ENCODE measurements at places on chromosomes 5 and 9.

DNA sequence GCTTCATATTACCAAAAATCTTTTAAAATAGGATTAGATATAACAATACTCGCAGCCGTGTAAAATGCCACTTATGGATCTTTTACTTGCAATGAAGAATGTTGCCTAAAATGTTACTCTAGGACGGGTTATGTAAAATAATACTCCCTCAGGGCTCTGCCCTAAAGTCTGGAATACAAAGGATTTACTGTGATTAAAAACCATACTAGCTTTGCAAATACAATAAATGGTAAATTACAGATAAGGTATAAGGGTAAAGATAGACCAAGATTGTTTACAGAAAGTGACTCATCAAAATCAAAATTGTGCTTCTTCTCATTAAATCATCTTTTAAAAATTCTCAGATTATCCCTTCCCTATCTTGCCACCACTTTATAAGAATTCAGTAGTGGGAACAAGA is 163.6 kb downstream of the MEF2C start:
- DNase-seq = no peak

- DNase-seq = no peak
These were observed 344.9 kb downstream of the EFNA5 start for GRCh38 chr5:107325866-107326265.

GRCh38 chr5:8184455-8185063 is 315.6 kb downstream of the MTRR start:
- no peak for DNase-seq

DNA sequence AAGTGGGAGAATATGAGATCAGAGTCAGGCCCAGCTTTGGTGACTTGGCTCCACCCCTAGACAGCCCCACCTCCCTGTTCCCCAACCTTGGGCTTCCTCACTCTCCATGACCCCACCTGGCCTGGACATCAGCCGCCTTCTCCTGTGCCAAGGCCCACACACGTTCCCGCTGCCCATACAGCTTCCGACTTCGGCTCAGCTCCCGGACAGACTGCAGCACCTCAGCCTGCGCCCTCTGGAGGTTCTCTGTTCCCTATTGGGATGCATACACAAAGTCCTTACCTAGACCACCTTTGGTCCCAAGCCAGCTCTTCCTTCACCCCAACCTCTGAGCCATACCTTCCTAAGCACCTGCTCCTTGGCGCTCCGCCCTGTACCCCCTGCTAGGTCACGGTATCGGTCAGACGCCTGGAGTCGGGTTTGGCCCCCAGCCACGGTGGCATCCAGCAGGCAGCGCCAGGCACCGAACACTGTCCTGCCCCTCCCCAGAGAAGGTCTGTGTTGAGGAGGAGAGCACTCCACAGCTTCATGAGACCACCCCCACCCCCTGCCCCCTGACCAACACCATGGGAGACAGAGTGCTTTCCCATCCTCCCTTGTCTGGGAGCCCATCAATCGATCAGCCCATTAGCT is 2.0 kb downstream of the FCHSD1 start:
- DNase-seq = no peak

- no peak for DNase-seq
These were observed 216.5 kb upstream of the RAI14 start for GRCh38 chr5:34439601-34440000.

DNA sequence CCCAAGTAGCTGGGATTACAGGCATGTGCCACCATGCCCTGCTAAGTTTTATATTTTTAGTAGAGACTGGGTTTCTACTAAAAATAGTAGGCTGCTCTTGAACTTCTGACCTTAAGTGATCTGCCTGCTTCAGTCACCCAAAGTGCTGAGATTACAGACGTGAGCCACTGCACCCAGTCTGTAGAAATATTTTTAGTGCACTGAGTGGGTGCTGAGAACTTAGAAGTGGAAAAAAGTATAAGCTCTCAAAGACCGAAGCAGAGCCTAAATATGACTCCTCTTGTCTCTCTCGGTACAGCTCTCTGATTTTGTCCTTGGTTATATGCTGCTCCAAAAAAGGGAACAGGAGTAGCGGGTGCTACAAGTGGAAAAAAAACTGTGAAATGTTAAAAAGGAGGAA is 353.8 kb upstream of the IZUMO3 start:
- DNase-seq = no peak

- DNase-seq = no peak
These were observed 249.8 kb upstream of the PRDM9 start for GRCh38 chr5:23257656-23258055.

DNA sequence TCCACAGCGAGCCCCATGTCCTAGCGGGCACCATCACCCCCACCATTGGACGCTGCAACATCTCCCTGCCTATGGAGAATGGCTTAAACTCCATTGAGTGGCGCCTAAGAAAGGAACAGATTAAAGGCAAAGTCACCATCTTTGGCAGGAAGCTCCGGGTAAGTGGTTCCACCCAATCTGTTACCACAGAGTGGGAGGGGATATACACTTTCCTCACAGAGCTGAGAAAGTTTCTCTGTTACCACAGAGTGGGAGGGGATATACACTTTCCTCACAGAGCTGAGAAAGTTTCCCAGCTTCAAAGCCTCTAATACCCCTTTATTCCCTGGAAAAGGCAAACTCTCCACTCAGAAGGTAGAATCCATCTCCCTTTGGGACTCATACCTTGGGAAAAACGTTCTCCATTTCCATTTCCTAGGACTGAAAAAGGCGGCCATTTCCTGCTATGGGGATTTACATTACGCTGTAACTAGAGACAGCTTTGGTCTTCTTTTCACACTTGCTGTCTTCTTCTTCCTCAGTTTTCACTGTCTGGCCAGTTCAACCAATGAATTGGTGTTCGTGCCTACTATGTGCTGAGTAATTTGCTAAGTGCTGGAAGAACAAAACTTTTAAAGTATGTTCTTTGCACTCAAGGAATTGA is 63.4 kb upstream of the WWC1 start:
- DNase-seq = no peak

- no peak for DNase-seq
These were observed 78.3 kb upstream of the SSBP2 start for GRCh38 chr5:81829242-81829641.

GRCh38 chr9:117334101-117334500 is 80.8 kb downstream of the ASTN2 start:
- no peak for DNase-seq

GRCh38 chr5:86974955-86975354 is 292.7 kb upstream of the RASA1 start:
- DNase-seq = no peak

DNA sequence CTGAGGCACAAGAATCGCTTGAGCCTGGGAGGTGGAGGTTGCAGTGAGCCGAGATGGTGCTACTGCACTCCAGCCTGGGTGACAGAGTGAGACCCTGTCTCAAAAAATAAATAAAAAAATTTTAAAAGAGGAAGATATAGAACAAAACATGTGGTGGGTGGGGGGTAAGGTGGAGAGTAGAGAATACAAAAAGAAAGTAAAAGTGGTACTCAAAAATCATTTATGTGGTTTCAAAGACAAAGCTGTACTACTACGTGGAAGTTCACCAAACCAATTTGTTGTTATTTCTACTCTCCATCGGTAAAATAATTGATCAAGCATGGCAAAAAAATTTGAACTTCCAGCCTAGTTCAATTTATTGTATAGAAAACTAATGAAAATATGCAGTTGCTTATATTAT is 8.0 kb upstream of the OR13C3 start:
- DNase-seq = no peak

DNA sequence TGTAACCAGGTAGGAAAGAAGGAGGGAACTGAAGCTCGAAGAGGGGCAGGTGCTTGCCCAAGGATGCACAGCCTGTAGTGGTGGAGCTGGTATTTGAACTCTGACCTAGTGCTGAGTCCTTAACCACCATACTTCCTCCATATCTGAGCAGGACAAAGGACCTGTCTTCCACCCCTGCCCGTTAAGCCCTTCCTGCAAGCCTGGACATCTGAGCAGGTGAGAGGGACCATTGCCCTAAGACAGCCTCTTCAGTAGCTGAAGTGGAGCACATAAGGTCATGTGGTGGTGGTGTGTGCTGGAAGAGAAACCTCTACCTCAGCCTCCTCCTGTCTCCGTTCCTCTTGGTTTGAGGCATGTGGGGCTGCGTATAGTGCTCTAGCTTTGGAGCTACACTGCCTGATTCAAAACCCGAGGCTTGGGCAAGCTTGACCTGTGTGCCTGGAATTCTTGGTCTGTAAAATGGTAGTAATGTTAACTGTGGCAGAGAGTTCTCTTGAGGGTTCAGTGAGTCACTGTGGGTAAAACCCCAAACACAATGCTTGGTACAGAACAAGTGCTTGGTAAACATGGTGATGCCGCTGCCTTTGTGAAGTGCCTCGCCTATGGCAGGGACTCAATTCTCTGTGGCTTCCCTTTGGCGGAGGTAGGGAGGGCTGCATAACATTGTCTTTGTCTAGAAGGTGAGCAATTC is 7.4 kb downstream of the GALNT10 start:
- DNase-seq = peak; percentile 52

DNA sequence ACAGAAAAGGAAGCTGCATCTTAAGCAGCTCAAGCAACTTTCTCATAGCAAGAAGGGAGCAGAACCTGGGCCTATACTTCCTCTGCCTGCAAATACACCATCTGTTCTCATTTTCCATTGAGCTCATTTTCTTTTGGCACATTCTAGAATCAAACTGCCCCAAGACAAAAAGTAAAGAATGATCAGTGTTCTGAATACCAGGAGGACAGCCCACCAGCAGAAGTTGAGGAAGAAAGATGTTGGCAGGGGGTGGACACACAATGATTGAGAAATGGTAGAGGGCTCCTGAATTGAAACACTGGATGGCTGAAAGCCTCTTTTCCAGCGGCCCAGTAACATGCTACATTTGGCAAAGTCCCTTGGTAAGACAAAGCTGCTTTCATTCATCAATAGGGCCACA is 171.8 kb downstream of the MED10 start:
- no peak for DNase-seq

DNA sequence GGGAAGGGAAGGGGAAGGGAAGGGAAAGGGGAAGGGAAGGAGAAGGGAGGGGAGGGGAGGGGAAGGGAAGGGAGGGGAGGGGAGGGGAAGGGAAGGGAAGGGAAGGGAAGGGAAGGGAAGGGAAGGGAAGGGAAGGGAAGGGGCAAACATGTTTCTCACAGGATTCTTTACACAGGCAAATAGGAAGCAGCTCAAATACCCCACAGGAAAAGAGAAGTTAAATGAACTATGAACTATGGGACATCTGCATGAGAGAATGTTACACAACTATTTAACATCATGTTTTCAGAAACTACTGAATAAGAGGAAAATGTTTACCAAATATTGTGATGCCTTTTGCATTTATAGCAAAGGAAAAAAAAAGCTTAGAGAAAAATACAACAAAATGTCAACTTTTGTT is 125.4 kb upstream of the SLC30A5 start:
- DNase-seq = no peak

DNA sequence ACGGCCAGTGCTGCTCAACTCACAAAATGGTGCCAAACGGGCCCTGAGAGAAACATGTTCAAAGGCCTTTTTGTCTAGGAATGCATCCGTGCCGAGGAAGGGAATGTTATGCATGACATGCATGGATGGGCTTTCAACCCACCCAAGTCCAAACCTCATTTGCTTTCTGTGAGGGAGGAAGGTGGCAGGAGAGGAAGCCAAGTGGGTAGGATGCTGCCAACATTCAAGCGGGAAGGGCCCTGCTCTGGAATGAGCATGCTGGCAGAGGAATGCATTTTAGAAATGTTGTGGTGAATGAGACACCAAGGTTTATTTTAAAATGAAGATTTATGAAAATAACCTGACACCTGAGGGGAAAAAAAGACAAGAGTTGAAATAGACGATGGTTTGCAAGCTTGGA is 479.1 kb downstream of the CCDC171 start:
- no peak for DNase-seq

GRCh38 chr9:123753016-123753415 is 176.9 kb downstream of the DENND1A start:
- no peak for DNase-seq

DNA sequence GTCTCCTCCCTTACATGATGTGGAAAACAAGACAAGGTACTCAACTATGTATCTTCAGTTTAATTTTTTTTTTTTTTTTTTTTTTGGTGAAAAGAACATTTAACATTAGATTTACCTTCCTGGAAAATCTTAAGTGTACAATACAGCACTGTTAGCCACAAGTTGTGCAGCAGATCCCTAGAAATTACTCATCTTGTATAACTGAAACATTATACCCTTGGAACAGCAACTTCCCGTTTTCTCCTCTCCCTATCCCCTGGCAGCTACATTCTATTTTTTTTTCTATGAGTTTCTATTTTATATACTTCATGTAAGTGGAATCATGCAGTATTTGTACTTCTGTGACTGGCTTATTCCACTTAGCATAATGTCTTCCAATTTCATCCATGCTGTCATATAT is 421.9 kb upstream of the FTMT start:
- no peak for DNase-seq

GRCh38 chr9:80012557-80013330 is 441.0 kb downstream of the TLE4 start:
- no peak for DNase-seq

DNA sequence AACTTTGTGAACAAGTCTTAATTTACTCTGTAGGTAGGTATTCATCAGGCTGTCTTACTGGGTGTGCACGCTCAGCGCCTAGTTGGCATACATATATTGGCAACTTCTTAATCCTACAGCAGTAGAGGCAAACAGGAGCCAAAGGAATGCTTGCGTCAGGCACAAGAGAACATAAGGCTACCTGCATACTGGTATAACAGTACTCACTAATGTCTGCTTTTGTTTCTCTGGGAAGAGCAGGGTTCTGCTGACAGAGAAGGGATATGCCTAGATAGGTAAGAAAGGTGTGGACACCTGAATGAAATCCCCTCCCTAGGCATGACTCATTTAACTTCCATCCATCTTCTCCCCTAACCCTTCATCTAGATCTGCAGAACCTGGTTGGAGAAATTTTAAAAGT is 40.1 kb downstream of the ELL2 start:
- no peak for DNase-seq

DNA sequence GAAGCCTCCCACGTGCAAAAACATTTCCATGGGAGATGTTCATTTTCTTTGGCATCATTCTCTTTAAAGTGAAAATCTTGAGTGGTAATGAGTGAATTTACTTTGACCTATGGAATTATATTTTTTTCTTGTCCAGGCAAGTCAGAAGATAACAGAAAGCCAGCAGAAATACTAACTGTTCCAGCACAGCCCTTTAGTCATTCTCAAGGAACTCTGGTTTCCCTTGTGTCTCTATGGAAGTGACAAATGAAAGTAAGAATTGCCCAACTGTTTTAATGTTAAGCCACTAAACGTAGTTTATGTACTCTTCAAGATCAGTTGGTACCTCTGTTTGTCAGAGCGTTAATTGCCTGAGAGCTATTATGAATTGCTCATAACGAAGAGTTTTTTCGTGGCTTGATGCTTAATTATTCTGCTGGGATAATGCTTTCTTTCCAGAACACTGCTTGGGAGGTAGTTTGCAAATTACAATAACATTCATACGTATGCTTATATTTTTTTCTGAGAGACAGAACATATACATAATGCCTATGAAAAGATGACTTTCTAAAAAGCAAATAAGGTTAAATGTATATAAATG is 84.5 kb upstream of the CER1 start:
- DNase-seq = no peak

- no peak for DNase-seq
These were observed 15.1 kb downstream of the TLR4 start for GRCh38 chr9:117719161-117719920.
